Activated CD8-positive, alpha-beta T cell treated with anti-CD3 and anti-CD28 coated beads for 36 hours (primary cell): ENCODE measurements at places on chromosomes 7 and 10.
A peak's percentile ranks its signal among the peaks of the same experiment; 100 is the strongest.

- no peak for DNase-seq
Observed at GRCh38 chr10:679556-679955, 9.9 kb downstream of the DIP2C start.

GRCh38 chr10:49622426-49623425 is 8.9 kb downstream of the CHAT start:
- no peak for DNase-seq

DNA sequence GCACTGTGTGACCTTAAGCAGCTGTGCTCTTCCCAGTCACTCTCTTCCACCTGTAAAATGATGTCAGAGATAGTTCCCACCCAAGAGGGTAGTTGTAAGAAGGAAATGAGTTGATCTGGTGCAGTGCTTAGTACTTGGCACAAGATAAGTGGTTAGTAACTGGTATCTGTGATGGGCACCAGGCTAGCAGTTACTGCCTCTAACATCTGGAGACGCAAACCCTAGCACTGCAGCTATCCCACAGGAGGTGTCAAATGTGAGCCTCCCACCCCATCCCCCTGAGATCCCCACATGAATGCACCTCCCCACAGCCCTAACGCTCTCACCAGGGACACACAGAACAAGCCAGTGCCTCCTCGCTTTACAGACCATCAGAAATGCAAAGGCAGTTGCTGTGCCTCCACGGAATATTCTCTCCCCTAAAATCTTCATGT is 72.0 kb downstream of the KCNMA1 start:
- DNase-seq: no peak

DNA sequence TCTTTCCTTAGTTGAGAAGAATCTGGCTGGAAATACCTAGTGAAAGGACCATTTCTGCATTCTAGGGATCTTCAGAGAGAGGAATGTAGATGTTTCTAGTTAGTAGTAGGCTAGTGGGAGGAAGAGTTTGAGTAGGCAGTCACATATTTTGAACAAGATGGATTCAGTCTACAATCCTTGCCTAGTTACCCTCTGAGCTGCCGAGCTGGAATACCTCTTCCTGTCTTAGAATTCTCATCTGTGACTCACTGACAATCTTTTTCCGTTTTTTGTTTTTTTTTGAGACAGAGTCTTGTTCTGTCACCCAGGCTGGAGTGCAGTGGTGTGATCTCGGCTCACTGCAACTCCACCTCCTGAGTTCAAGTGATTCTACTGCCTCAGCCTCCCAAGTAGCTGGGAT is 30.7 kb upstream of the PLPP4 start:
- DNase-seq: no peak

DNA sequence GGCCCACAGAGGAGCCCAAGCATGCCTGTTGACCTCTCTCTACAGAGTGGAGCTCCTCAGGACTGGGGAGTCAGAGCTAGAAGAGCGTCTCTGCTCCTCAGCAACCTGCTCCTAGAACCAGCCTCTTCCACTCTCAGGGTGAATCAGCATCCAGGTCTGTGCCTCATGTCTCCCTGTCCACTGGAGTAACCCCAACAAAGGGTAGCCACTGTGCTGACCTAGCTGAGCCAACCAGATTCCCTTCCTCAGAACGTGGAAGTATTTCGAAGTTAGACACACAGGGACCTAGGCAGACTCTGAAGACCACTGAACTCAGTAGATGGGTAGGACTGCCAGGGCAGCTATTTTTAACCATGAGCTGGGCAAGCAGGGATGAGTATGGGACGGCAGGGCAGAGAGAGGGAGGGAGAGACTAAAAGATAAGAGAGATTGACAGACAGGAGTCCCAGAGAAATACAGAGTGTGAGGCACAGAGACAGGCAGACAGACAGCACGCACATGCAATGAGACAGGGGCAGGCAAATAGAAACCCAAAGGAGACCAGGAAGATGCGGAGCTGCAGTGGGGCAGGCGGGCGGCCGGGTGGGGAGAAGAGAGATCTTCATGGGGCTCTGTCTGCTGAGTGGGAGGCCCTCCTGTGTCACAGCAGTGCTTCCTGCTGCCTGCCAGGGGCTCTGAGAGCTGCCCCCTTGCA is 56.7 kb downstream of the OSBPL3 start:
- no peak for DNase-seq

DNA sequence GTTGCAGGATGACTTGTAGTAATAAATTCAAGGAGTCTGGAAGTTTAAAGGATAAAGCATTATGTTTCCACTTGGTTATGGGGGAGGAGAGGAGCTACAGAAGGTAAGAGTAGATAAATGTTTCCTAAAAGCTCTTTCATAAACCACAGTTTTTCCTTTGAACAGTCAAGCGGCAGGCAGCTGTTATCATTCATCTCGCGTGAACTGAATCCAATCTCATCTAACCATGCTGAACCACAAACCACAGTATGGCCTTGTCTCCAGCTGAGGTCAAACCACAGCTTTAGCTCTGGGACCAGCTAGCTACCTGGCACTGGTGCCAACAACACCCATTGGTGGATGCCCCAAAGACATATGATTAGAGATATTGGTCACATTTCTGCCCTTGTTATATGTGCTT is 63.3 kb downstream of the NOC3L start:
- peak; percentile 33 for DNase-seq
